GM10248 (cell line): ENCODE measurements at places on chromosomes 1 and 21.

DNA sequence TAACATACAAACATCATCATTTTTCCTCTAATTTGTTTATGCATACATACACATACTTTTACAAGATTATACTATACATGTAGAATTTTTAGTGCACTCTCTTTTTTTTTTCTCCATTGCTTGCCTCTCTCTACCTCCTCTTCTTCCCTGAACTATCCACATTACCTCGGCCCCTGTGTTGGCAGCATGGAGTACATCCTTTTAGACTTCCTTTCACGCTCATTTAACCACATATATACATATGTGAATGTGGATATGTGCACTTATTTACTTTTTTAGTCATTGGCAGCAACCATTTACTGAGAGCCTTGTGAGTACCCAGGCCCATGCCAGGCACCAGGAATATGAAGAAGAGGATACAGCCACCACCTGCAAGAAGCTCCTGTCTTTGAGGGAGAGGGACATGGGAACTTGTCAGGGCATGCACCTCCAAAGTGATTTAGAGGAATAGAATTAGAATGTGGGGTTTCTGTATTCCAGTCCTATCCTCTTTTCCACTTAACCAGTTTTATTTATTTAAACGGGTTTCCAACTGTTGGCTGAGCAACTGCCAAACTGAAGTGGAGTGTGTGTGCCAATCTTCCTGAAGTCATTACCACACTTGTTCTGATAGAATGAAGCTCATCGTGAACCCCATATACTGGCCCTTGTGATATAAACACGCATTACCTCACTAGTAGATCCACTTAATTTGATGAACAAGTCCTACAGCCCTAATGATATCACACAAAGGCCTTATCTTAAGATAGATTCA lies 212.6 kb downstream of the TNR start:
- DNase-seq = no peak

DNA sequence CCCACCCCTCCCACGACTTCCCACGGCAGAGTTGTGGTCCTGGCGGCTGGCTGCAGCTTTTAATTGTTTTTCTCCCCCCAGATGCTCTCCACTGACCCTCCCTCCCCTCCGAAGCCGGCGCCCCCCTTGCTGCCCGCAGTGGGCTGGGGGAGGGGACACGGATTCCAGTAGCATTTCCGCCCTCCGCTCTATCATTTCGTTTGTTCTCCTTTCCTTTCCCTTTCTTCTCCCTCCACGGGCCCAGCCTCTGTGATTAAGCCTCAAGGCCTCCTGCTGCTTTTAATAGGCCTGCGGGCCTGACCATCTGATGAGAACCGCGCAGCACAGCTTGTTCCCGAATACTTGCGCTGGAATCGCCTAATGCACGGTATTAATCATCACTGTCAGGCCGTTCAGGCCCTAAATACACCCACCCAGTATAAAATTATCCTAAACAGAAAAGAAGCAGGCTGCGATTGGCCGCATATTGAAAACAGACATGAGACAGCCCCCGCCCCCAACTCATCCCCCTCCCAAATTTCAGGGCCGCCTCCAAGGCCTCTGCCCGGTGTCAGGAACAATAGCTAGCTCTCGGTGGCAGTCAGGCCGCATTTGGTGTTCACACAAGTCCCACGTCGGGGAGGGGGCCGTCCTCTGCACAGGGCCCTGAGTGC lies 102.0 kb upstream of the ARHGEF16 start:
- no peak for DNase-seq

- DNase-seq = no peak
Measured at GRCh38 chr1:3607703-3608065, 3.6 kb downstream of the MEGF6 start.

DNA sequence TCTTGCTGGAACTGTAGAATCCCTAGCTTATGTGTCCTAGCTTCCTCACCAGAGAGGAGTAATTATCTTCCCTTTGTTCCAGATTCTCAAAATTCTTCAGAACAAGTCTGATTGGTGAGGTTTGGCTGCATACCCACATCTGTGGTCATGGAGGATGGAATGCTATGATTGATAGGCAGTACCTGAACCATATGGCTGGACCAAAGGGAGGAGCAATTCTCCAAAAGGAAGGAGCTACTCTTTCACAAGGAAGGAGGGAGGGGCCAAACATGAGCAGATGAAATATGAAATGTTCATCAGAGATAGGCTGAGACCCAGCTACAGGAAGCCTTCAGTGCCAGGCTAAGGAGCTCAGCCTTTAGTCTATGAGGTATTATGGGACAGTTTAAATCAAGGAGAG lies 5.0 kb upstream of the RNF19B start:
- DNase-seq = no peak

DNA sequence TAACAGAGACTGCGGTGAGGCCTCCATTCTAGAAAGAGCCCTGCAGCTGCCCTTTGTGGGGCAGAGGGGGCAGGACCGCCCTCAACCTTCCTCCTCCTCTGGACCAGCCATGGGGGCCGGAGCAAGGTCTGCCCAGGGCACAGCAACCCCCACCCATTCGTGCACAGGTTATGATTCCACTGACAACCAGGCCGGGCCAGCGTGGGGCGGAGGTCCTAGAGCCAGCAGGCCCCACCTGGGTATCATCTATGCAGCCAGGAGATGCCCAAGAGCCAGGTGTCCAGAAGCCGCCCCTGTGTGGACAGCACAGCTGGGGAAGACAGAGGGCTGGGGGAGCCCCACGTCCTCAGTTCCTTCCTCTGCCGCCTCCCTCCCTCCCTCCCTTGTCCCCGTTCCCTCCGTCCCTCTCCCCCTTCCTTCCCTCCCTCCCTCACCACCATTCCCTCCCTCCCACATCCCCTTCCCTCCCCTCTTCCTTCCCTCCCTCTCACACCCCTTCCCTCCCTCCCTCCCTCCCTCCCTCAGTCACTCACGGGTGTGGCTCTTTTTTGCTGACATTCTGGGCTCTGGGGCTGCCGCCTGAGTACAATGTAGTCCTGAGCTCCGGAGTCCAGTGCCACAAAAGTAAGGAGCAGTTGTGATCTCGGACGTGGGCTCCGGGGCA lies 12.3 kb downstream of the RNF223 start:
- DNase-seq = no peak
